Naive thymus-derived CD8-positive, alpha-beta T cell (primary cell): ENCODE measurements at places on chromosomes 2 and 18. TPM values are rescaled to one million over a fixed set of nuclear protein-coding genes. Genes with fewer than 3 reads are reported as not detected.

Gene DNAJC5G
- total RNA-seq, result not detected

Gene AOX1
- not detected for total RNA-seq

GRCh38 chr2:201262718-201263117, 2.4 kb downstream of the CASP8 start:
- H3K27ac ChIP-seq, result peak overlapping the region; percentile 86
- peak overlapping the region; percentile 91 for H3K4me3 ChIP-seq
- peaks cover 13% of the 10 kb centered on the region for H3K36me3 ChIP-seq
- H3K27me3 ChIP-seq, result peaks cover 1% of the 10 kb centered on the region

DNA sequence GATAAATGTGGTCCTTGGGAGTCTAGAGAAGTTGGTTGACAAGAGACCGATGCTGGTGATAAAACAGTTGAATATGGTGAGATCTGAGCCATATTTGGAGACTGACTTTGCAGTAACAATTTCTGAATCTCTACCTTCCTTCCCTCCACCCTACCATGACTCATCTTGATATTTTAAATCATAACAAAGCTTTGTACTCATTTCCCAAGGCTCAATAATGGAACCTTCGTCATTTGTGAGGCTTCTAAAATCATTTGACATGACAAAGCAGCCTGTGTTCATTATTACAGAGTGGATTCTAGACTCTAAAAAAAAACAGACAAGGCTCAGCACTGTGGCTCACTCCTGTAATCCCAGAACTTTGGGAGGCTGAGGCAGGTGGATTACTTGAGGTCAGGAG, 38.5 kb upstream of the PDCL3 start:
- H3K36me3 ChIP-seq, result no peaks in the 10 kb centered on the region
- H3K4me3 ChIP-seq, result no peak overlapping the region
- H3K4me1 ChIP-seq, result no peaks in the 10 kb centered on the region
- H3K27ac ChIP-seq, result no peak overlapping the region
- DNase-seq, result no peak

- peaks cover 2% of the 10 kb centered on the region for H3K4me1 ChIP-seq
- no peak overlapping the region for H3K27ac ChIP-seq
- DNase-seq, result no peak
- no peaks in the 10 kb centered on the region for H3K36me3 ChIP-seq
- no peaks in the 10 kb centered on the region for H3K27me3 ChIP-seq
These were observed 500.9 kb downstream of the FBXO15 start for GRCh38 chr18:73646772-73647171.

Gene UPP2
- total RNA-seq, result not detected

Gene TWIST2
- total RNA-seq, result not detected

DNA sequence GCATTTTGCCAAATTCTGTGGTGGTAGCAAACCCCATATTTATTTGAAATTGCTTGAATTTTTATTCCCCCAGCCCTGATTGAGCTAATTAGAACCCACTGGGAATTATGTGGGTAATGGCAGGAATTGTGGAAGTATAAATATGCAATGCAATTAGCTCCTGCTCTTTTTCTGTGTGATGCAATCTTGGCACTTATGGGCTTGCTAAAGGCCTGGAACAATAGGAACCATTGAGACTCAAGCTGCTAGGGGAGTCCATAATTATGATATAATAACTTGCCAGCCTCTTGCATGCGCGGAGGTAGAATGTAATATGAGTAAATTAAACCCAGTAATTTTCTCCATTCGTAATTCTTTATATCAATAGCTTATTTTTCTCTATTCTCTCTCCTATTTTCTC, 267.6 kb upstream of the THSD7B start:
- no peaks in the 10 kb centered on the region for H3K36me3 ChIP-seq
- no peak for DNase-seq
- no peaks in the 10 kb centered on the region for H3K4me1 ChIP-seq

GRCh38 chr2:96074156-96074555, 39.4 kb upstream of the GPAT2 start:
- peaks cover 3% of the 10 kb centered on the region for H3K27me3 ChIP-seq
- peaks cover 20% of the 10 kb centered on the region for H3K36me3 ChIP-seq
- H3K27ac ChIP-seq, result no peak overlapping the region
- H3K4me3 ChIP-seq, result no peak overlapping the region

- H3K4me3 ChIP-seq, result no peak overlapping the region
- no peaks in the 10 kb centered on the region for H3K4me1 ChIP-seq
- H3K36me3 ChIP-seq, result no peaks in the 10 kb centered on the region
- H3K27ac ChIP-seq, result no peak overlapping the region
- no peaks in the 10 kb centered on the region for H3K27me3 ChIP-seq
- DNase-seq, result no peak
These were observed 370.7 kb upstream of the SYT4 start for GRCh38 chr18:43648002-43648401.
